ENCODE measurements at places on chromosomes 3 and 15.

- DNase-seq = no peak
Observed at GRCh38 chr15:98155356-98155755, 194.9 kb downstream of the ARRDC4 start.

- no peak for DNase-seq
Observed at GRCh38 chr15:79051941-79052731, 38.4 kb downstream of the RASGRF1 start.

DNA sequence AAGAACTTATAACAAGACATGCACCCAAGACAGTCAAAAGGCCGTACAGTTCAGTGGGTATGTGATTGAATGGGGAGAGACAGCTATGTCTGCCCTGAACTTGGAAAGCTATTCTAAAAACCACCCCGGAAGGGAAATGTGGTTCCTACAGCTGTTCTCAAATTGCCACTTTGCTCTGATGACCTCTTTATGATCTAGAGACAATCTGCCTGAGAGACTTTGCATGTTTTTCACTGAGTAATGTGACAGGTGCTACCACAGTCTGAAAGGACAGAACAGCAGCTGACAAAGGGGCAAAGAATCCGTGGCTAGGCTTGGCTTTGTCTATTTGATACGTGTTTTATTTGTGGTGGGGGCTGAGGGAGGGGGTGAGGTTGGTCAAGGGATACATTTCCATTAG, 148.3 kb upstream of the NPHP3 start:
- DNase-seq = no peak

- DNase-seq = no peak
Observed at GRCh38 chr3:165440380-165440779, 244.2 kb upstream of the SLITRK3 start.

GRCh38 chr3:34020726-34021680, 222.6 kb downstream of the PDCD6IP start:
- DNase-seq = no peak

GRCh38 chr3:67580430-67581000, 73.9 kb downstream of the SUCLG2 start:
- no peak for DNase-seq

DNA sequence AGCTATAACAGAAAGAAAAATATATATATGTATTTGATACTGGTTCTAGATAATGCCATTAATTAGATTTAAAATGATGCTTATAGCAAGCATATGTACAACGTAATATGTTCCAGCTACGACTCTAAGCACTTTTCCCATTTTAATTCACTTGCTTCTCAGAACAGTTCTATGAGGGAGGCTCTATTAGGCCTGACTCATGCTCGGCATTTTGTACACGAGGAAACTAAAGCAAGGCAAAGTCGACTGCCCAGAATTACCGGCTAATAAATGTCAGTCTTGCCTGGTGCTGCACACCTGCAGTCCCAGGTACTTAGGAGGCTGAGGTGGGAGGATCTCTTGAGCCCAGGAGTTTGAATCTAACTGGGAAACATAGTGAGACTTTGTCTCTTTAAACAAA, 106.0 kb downstream of the PTPRG start:
- DNase-seq = no peak

DNA sequence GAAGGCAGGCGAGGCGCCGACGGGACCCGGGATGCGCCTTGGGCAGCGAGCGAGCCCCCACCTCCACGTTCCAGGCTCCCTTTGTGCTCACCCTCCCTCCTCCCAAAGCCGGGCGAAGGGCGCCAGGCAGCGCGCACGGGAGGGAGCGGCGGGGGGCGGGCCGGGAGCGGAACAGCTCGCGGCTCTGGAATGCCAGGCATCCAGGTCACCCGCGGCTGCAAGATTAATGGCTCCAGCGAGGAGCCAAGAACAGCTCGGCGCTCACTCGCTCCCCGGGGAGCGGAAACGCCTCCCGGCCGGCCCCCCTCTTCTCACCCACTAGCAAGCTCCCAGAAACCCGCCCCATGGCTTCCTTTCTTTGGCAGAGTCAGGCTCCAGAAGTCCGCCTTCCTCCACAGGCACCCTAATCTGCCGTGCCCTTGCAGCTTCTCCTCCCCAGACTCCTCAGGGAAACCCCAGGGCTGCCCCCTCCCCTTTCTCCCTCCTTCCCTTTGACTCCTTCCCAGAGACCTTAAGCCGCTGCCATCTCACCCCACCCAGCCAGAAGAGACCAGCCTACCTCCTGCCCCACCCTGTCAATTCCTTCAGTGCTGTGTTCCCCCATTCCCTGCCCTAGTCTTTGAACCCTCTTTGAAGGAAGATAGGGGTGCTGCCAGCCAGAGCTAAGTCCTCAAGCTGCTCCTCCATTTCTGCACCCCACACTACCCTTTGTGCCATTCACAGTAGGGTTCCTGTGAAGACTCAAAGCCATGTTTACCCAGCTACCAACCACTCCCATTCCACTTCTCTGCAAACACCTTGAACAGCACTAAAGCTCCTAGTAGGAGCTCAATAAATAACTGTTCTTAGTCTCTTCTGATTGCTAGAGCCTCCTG, 9.9 kb downstream of the AMOTL2 start:
- no peak for DNase-seq

DNA sequence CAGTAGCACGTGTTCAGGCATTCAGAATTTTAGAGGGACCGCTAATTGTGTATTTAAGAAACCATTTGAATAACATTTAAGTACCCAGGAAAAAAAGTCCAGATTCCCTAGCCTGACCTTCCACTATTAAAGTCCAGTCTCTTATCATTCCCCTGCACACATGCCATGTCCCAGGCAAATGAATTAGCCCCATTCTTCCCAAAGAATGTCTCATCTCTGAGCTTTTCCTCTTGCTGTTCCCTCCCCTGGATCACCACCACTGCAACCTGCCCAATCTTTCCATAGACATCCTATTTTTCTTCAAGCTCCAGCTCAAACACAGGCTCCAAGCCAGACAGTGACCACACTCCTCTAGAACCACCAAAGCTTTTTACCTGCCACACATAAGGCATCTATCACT, 25.9 kb downstream of the PLD1 start:
- no peak for DNase-seq

GRCh38 chr3:141286856-141287255, 55.2 kb downstream of the PXYLP1 start:
- DNase-seq = no peak

GRCh38 chr15:89482139-89482538, 14.2 kb downstream of the RHCG start:
- no peak for DNase-seq

- DNase-seq = no peak
Observed at GRCh38 chr3:89042236-89042835, 65.1 kb upstream of the EPHA3 start.
